ENCODE measurements at places on chromosomes 13 and 19.
A peak's percentile ranks its signal among the peaks of the same experiment; 100 is the strongest.

- no peak overlapping the region for H3K27ac ChIP-seq
- no peaks in the 10 kb centered on the region for H3K36me3 ChIP-seq
- DNase-seq, result no peak
- H3K27me3 ChIP-seq, result no peaks in the 10 kb centered on the region
Observed at GRCh38 chr19:2618611-2619010, 83.9 kb downstream of the GNG7 start.

DNA sequence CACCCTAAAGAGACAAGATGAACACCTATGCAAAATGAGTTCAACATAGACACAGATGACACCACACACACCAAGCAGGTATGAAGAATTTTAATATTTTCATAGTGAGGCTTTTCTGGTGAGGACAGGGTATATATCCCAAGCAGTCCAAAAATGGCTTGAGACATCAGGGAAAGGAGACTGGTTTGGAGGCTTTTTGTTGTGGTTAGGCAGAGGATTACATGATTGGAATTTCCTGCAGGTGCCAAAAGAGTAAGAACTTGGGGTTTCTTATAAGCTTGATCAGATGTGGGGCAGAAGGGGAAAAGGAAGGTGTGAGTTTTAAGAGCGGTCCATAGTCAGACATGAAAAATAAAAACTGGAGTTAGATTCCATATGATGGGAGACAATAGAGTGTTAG, 420.8 kb upstream of the SLITRK1 start:
- H3K36me3 ChIP-seq, result no peaks in the 10 kb centered on the region
- DNase-seq, result no peak
- H3K4me1 ChIP-seq, result no peaks in the 10 kb centered on the region
- no peak overlapping the region for H3K27ac ChIP-seq

GRCh38 chr13:73166204-73166603, 107.4 kb downstream of the KLF5 start:
- H3K27me3 ChIP-seq, result no peaks in the 10 kb centered on the region
- peaks cover 3% of the 10 kb centered on the region for H3K4me1 ChIP-seq
- no peak overlapping the region for H3K27ac ChIP-seq
- H3K4me3 ChIP-seq, result no peak overlapping the region
- DNase-seq, result no peak
- no peaks in the 10 kb centered on the region for H3K36me3 ChIP-seq

GRCh38 chr13:74036373-74036772, 97.8 kb downstream of the KLF12 start:
- no peaks in the 10 kb centered on the region for H3K36me3 ChIP-seq
- H3K4me3 ChIP-seq, result no peak overlapping the region
- no peak overlapping the region for H3K27ac ChIP-seq
- DNase-seq, result peak; percentile 54
- H3K4me1 ChIP-seq, result peaks cover 6% of the 10 kb centered on the region
- H3K27me3 ChIP-seq, result no peaks in the 10 kb centered on the region

DNA sequence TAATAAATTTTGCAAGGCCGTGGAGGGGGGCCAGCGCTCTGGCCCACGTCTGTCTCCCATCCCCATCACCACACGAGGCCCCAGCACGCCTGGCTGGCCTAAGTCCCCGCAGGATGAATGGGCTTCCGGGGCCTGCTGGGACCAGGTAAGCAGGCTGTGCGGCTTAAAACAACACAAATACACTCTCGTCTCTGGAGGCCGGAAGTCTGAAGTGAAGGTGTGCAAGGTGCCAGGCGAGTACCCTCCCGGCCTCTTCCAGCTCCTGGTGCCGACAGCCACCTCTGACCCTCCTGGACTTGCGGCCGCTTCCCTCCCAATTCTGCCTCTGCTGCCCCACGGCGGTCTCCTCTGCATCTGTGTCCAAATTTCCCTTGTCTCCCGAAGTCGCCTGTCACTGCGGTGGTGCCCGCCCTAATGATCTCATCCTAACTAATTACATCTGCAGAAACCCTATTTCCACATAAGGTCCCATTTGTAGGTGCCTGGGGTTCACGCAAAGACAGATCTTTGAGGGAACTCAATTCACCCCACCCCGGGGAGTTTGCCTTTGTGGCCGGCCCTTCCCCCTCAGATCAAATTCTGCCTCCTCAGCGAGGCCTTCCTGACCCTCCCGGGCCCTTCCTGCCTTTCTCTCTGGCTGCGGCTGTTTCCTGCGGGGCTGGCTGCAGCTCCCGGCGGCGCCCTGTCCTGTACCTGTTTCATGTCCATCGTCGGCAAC, 8.1 kb upstream of the PTBP1 start:
- no peak for DNase-seq
- H3K4me1 ChIP-seq, result peaks cover 11% of the 10 kb centered on the region
- no peaks in the 10 kb centered on the region for H3K27me3 ChIP-seq

- no peaks in the 10 kb centered on the region for H3K27me3 ChIP-seq
- DNase-seq, result no peak
- H3K36me3 ChIP-seq, result no peaks in the 10 kb centered on the region
Observed at GRCh38 chr19:51166846-51167490, 24.9 kb downstream of the SIGLEC7 start.

DNA sequence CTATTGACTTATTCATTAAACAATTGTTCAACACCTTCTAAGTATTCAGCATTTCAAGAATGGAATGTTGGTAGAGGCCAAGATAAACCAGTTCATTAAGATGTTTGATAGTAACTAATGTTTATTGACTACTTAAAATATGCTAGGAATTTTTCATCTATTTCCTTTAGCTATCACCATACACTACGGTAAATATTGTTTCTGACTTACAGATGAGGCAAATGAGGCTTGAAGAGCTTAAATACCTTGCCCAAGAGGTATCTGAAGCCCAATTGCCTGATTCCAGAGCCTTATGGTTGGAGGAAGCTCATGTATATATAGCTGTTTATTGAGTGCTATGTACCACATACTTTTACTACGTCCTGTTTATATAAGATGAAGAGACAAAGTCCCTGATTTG, 286.2 kb downstream of the NDFIP2 start:
- no peak for DNase-seq
- no peak overlapping the region for H3K27ac ChIP-seq
- no peaks in the 10 kb centered on the region for H3K27me3 ChIP-seq
- H3K36me3 ChIP-seq, result no peaks in the 10 kb centered on the region

- DNase-seq, result no peak
- no peaks in the 10 kb centered on the region for H3K4me1 ChIP-seq
- no peak overlapping the region for H3K27ac ChIP-seq
- no peaks in the 10 kb centered on the region for H3K36me3 ChIP-seq
Observed at GRCh38 chr13:104114101-104114500, 1047.9 kb upstream of the SLC10A2 start.

DNA sequence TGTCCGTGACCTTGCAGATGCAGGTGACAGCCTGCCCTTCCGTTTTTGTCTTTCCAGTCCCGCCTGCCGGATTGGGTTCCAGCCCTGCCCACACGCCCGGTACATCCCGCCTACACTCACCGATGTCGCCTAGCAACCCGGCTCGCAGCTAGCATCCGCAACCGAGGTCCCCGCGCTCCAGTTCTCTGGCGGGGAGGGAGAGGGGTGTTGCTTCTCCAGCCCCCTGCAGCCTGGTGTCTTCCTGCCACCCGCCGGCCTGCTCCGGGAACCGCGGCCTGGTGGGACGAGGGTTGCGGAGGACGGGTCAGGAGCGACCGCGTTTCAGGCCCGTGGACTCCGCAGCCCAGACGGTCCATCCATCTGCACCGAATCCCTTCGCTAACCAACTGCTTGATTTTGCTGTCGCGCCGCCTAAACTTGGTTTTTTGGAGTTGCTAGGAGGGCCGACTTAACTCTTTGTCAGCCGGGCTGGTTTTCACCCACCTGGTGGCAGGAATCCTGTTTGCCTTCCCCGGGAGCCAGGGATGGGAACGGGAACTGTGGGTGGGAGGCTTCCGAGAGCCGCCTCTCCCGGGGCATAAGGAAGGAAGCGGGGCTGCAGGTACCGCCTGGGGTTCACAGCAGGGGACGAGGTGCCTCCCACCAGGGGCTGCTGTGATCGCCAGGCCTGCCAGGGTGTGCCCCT, 15.4 kb upstream of the MATK start:
- H3K27me3 ChIP-seq, result no peaks in the 10 kb centered on the region
- no peaks in the 10 kb centered on the region for H3K4me1 ChIP-seq
- no peak for DNase-seq
- H3K4me3 ChIP-seq, result peak overlapping the region; percentile 13
- no peak overlapping the region for H3K27ac ChIP-seq
- no peaks in the 10 kb centered on the region for H3K36me3 ChIP-seq

GRCh38 chr13:91618315-91618714, 219.9 kb downstream of the GPC5 start:
- no peaks in the 10 kb centered on the region for H3K4me1 ChIP-seq
- H3K36me3 ChIP-seq, result no peaks in the 10 kb centered on the region
- H3K27ac ChIP-seq, result no peak overlapping the region
- H3K27me3 ChIP-seq, result no peaks in the 10 kb centered on the region
- H3K4me3 ChIP-seq, result no peak overlapping the region
- no peak for DNase-seq

Measured in iPS DF 6.9 (cell line).